CD4-positive, alpha-beta T cell treated with Interleukin-17A for 4 hours (primary cell): ENCODE measurements at places on chromosomes 2 and 18.

GRCh38 chr2:8154936-8155335, 526.9 kb upstream of the ID2 start:
- no peak for DNase-seq

GRCh38 chr2:209547726-209548125, 123.9 kb downstream of the MAP2 start:
- DNase-seq = no peak

DNA sequence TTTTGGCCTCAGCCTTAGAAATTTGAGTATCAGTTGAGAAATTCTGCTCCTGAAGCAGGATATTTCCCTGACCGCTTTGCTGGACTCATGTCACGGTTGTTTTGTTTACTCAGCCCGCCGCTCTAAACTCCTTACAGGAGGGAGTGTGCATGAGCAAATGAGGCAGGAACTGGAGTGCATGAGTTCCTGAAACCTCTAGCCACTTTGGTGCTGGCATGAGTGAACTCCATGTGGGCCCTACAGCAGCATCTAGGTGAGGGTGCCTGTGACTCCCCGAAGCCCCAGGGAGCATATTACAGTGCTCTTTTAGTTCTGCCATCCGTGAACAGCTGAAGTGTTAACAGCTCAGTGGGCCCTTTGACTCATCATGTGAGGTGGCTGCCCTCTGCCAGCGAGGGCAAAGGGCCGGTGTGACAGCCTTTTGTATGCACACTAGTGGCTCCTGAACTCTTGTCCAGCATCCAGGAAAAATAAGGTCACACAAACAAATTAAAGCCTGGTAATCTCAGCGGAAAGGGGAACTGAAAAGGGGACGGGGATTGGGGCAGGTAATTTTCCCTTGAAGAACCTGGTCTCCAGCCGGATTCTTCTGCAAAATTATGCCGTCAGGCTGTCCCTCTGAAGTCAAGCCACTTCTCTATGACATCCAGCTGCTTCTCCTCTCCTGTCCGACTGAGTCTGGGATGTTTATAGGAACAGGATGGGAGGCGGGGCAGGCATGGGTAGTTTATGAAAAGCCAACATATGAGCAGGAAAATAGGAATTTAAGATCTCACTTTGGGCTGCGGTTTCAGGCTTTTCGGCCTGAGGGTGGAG, 1668.7 kb downstream of the SUCLG1 start:
- no peak for DNase-seq

DNA sequence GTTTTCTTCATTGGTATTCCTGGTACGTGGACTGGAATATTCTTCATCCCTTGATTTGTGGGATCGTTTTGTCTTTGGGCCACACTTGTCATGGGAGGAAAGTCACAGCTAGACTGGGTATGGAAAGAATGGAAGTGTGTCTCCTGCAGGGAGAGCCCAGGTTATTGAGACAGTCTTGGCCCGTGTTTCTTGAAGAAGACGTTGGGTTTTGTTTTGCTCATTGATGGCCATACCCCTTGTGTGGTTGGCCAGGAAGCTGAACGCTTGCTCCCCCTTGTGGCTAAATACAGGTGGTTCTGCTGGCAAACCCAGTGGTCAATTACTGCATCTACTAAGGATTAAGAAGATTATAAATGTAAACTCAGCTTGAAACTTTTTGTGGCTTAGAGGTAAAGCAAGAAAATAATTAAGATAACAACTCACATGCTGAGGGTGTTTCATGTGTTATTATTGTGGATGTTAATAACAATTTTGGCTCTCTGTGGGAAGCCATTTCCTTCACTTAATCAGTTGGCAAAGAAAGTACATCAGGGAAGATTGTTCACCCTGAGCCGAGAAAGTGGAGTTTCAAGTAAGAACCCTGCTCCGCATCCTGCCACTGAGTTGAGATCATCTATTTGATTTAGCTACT, 91.8 kb downstream of the NEDD4L start:
- peak; percentile 56 for DNase-seq

GRCh38 chr2:167689444-167689843, 558.0 kb downstream of the STK39 start:
- no peak for DNase-seq

- no peak for DNase-seq
These were observed 52.9 kb downstream of the DPYSL5 start for GRCh38 chr2:26900831-26901321.

DNA sequence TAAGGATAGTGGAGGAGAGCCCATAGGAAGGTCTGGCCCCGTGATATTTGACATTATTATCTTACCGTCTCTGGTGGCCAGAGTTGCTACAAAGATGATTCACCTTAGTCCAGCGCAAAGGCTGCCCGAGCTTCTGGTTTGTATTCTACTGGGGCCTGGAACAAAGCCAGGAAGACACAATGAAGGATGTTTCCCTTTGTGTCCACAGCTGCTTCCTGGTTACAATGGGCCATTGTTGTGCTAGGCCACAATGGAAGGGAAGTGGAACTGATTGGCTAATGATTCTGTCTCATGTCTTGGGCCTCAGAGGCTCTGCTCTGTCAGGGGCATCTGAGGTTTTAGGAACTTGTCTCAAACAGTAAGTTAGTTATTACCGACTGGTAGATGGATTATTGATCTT, 132.2 kb downstream of the TDRD15 start:
- DNase-seq = no peak

- no peak for DNase-seq
These were observed 172.3 kb downstream of the PID1 start for GRCh38 chr2:229098801-229099200.

DNA sequence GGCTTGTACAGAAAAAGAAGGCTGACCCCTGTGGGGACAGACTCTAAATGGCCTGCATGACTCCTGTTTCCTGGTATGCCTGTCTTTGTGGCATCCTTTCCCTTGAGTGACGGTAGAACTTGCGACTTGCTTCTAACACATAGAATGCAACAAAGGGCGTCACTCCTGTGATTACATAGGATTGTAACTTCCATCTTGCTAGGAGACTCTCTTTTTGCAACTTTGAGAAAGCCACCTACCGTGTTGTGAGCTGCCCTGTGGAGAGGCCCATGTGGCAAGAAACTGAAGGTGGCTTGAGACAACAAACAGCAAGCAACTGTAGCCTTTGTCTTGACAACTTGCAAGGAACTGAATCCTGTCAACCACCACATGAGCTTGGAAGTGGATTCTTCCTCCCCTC, 46.5 kb downstream of the THNSL2 start:
- DNase-seq = no peak

- no peak for DNase-seq
These were observed 49.4 kb downstream of the CAVIN2 start for GRCh38 chr2:191797500-191797899.

- peak; percentile 71 for DNase-seq
These were observed 85.2 kb upstream of the NDUFV2 start for GRCh38 chr18:9017167-9017904.

- no peak for DNase-seq
These were observed 6.3 kb upstream of the NRP2 start for GRCh38 chr2:205675861-205676516.

GRCh38 chr2:27212626-27213471, 781 bp upstream of the SLC5A6 start:
- DNase-seq = no peak

- DNase-seq = peak; percentile 4
These were observed 395.5 kb upstream of the HNRNPA3 start for GRCh38 chr2:176817061-176817565.

DNA sequence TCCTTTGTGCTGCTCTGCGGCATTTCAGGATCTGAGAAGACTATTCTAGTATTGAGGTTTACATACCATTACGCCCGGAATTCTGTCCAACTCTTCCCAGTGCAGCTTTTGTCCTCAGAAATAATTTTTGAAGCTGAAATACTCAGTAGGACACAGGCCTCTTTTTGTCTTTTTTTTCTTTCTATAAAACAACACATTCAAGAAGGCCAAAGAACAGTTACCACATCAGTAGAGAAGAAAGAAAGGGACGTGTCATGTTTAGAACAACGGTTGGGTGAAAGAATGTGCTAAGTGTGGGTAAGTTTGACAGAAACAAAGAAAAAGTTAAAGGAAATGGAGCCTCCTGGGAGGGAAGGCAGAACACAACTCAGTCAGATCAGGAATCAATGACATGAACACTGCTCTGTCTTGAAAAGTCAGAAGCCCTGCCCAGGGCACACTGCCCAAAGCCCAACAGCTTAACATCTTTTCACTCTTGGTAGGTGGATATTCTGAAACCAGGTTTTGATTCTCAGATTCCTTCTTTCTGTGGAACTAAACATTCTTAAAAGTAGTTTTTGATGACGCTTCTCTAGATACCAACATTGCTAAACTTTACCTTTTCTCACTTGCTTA, 198.6 kb upstream of the CWC22 start:
- no peak for DNase-seq

DNA sequence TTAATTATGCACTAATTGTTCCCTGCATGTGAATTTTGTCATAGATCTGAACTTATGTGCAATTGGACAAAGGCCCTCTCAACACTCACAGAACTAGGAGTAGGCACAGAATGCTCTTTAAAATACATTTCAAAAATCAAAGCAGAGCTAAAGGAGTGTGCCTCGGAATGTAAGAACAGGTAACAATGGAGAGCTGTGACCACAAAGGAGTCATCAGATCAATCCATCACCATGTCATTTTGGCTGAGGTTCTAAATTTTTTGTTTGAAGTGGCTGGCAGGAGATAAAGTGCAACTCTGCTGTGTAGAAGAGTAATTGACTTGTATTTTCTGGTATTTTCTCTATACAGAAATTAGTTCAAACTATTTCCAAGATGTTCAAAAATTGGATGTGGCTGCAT, 155.4 kb downstream of the NRP2 start:
- no peak for DNase-seq

- DNase-seq = peak; percentile 56
These were observed 78.0 kb upstream of the WIPF1 start for GRCh38 chr2:174675615-174676014.

DNA sequence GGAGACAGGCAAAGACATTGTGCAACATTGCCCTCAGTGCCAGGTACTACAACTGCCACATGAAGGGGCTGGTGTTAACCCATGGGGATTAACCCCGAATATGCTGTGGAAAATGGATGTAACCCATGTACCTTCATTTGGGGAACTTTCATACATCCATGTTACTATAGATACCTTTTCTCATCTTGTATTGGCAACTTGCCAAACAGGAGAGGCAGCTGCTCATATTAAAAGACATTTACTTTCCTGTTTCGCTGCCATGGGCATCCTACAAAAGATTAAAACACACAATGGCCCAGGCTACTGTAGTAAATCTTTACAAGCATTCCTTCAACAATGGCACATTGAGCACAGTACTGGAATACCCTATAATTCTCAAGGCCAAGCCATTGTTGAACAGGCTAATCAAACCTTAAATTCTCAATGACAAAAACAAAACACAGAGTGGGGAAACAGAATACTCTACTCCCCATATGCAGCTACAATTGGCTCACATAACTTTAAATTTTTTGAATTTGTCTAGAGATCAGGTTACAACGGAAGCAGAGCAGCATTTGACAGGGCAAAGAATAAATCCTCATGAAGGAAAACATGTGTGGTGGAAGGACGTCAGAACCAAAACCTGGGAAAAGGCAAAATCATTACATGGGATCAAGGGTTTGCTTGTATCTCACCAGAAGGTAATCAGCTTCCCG, 1723.5 kb upstream of the LRRTM1 start:
- DNase-seq = no peak

DNA sequence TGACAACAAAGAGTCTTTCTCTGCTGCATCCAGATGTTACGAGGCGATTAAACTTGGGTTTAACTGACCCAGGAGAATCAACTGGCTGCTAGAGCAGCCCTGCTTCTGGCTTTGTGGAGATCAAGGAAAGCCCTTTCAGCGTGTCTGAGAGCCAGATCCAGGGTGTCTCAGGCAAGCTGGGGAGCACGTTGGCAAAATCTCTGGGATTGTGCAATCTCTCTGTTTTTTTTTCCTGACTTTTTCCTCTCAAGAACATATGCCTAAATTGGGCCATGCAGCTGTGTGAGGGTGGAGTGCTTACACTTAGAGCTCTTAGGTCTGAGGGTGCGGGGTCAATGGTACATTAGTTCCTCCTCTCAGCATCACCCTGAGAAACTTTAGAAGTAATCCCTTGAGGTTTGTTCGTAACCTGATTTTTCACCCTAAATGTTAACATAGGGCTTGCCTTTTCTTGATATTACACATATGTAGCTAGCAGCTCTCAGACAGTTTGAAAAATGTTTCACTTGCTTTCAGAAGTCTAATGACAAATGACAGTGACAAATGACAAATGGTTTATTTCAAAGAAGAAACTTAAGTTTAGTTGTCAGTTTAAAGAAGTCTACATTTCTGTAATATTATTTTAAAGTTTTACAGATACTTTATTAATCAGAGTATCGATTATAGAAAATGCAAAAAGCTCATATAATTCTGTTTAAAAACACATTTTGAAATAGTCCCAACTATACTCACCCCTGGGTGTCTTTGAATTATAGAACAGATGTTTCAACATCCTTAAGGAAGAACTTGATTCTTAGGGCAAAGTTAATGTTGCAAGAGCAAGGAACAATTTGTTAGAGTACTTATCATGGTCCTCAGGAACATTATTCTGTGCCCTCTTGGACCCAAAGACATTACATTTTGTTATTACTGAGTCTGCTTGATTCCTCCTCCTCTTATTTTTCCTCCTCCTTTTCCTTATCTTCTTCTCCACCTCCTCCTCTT, 38.4 kb upstream of the ZSWIM2 start:
- DNase-seq = no peak

DNA sequence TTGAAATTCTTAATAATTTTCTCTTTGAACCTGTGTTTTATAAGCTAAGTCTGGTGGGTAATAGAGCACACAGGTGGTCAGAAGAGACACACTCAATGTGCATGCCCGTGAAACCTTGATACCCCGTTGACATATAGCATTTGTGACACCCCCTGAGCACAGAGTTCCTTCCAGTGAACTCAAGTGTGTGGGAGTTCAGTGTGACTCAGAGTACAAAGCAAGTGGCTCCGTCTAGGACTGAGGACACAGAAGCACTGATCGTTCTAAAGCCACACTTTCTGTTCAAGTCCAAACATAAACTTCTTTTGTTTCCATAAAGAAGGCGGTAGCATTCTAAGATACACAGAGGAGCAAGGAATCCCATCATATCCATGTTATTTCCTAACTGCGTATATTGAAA, 523.6 kb downstream of the PID1 start:
- DNase-seq = no peak

- DNase-seq = no peak
These were observed 4.7 kb upstream of the ADCY3 start for GRCh38 chr2:24924732-24925131.

DNA sequence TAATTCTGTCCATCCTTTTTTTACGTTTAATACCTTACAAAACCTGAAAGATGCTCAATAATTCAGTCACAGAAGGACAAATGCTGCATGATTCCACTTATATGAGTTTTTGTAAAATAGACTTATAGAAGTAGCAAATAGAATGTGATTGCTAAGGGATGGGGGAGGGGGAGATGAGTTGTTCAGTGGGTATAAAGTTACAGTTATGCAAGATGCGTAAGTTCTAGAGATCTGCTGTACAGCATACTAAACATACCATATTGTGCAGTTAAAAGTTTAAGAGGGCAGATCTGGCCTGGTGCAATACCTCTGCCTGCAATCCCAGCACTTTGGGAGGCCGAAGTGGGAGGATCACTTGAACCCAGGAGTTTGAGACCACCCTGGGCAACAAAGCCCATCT, 78.8 kb downstream of the TET3 start:
- no peak for DNase-seq
